ENCODE measurements at places on chromosomes 6 and 20.

DNA sequence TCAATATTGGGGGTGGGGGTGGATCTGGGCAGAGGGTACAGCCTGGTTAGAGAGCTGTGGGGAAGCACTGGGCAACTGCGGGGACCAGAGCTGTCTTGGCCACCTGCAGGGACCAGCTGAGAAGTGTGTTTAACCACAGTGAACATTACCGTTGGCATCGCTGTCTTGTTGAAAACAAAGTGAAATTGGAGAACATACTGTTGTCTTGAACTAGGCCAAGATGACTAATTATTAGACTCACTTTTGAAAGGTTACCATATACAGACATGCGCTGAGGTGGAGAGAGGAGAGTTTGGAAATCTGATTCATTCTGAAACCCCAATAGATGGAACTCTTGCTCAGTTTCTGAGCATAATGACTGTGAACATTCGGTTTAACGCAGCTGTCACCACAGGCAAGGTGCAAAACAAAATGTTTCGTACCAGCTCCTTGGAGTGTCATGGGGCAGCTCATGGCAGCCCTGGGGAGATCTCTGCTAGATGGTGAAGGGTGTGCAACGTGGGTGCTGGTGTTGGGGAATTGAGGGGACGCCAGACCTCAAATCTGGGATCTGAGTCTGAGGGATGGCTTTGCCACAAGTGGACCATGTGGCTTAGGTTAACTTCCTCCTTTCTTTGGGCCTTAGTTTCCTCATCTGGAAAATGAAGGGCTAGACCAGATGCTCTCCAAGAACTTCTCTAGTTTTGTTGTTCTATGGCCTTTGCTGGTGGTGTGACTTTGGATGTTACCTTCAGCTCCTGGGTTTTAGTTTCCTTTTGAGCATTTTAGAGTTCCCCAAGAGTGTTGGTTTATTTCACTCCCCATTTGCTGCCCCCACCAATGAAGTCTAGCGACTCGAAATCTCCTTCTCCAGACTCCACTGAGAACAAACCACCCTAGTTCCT lies 24.6 kb upstream of the GTSF1L start:
- no peak for DNase-seq

- DNase-seq = no peak
Measured at GRCh38 chr6:91539456-91539855, 952.6 kb upstream of the MAP3K7 start.

GRCh38 chr6:123810948-123811347 lies 7.3 kb downstream of the NKAIN2 start:
- no peak for DNase-seq

- no peak for DNase-seq
Measured at GRCh38 chr6:152018876-152019275, 211.4 kb downstream of the ESR1 start.

- no peak for DNase-seq
Measured at GRCh38 chr20:52572687-52573086, 381.1 kb upstream of the ZFP64 start.

DNA sequence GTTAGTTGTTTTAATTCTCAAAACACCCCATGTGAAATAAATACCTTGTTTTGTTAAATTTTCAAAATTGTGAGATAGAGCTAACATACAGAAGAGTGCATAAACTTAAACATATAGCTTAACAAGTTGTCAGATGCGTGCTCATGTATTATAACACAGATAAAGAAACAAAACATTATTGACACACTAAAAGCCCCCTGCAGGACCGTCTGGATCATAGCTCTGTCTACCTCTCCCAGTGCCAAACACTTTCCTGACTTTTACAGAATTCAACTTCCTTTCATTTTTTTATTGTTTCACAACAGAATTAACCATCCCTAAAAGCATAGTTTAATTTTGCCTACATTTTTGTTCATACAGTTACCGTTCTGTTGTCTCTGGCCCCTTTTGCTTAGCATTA lies 17.8 kb upstream of the FRK start:
- DNase-seq = no peak

- no peak for DNase-seq
Measured at GRCh38 chr6:134589512-134589911, 271.6 kb upstream of the SGK1 start.

DNA sequence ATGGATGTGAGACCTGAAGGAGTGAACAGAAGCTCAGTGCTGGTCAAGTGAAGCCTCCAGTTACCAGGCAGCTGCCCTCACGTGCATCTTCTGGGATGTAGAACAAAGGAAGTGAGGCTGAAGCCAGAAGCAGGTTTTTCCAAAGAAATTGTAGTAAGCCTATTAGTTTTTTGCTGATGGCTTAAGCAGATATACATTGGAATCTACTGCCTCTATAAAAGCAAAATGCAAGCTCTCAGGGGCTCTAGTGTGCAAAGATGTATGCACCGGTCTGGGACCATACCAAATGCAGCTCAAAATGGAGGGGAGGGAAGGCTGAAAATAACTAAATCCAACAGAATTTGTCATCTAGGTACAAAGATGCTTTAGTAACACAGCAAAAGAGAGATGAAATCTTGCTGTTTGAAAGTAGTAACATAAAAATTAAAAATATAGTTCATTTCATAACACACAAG lies 77.0 kb downstream of the DTNBP1 start:
- DNase-seq = no peak

- DNase-seq = peak; percentile 42
Measured at GRCh38 chr6:87029711-87030314, 65.1 kb downstream of the CGA start.

DNA sequence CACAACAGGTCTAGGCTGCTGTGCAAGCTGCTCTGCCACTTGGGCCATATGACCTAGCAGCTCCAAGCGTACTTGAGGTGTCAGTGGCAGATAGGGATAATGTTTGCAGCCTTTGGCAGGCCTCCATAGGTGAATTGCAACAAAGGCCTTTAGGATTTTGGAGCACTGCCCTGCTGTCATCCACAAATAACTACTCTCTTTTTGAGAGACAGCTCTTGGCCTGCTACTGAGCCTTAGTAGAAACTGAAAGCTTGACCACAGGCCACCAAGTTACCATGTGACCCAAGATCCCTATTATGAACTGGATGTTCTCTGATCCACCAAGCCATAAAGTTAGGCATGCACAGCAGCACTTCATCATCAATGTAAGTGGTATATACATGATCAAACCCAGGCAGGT lies 29.9 kb downstream of the FBXO30 start:
- no peak for DNase-seq

DNA sequence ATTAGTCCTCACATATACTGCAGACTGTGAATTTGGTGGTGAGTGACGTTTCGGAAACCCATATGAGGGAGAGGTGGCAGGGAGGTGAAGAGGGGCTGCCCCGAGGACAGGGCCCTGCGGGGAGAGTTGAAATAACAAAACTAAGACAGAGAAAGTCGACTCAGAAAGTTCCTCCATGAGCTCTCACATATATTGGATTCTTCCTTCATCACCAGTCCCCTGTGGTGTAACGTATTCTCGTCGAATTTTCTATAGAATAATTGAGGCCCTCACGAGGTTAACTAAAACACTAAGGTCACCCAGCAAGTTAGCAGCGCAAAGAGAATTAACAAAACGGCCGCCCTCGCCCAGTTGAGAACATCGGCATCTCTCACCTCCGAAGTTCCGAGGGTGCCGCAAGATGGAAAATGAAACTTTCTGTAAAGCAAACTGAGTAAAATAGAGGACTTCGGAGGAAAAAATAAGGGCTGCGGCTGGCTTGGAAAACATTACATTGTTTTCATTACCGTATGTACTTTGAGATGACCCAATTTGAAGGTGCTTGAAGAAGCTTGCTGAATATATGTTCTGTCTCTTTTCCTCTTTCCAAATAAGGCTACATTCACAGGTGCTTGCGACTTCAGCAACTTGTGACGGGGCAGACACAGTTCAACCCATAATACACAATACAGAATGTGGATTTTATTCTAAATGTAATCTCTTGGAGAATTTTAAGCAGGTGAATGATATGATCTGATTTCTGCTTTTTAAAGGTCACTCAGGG lies 490.9 kb upstream of the JARID2 start:
- no peak for DNase-seq

DNA sequence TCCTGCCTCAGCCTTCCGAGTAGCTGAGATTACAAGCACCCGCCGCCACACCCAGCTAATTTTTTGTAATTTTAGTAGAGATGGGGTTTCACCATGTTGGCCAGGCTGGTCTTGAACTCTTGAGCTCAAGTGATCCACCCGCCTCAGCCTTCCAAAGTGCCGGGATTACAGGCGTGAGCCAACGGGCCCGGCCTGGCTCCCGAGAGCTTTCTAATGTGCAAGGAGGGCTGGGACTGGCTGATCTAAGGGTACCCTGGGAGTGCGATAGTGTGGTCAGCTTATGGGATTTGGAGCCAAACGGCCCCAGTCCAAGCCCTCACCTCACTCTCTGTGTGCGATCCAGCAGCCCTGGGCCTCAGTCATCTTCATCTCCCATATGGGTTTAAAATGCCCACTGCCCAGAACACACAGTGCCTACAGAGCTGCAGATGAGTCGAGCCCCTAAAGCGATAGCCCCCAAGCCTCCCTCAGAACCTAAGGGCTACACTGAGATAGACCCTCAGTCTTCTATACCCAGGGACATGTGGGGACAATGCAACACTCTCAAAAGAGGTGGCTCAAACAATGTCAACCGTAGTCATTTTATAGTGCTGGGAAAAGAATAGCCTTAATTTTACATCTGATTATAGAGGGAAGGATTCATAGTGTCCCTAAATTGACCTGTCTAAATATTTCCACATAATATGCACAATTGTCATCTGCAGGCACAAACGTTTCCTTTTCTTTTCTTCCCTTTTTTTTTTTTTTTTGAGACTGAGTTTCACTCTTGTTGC lies 50.1 kb downstream of the SSR1 start:
- DNase-seq = no peak

- no peak for DNase-seq
Measured at GRCh38 chr6:118528129-118528528, 20.0 kb upstream of the PLN start.

- no peak for DNase-seq
Measured at GRCh38 chr6:901696-902460, 208.9 kb upstream of the EXOC2 start.

GRCh38 chr6:110530671-110531070 lies 54.3 kb upstream of the SLC22A16 start:
- DNase-seq = no peak

GRCh38 chr6:84242265-84242664 lies 14.8 kb upstream of the CEP162 start:
- DNase-seq = no peak

- peak; percentile 97 for DNase-seq
Measured at GRCh38 chr6:30781743-30782424, 37.5 kb upstream of the IER3 start.

GRCh38 chr6:69279805-69280204 lies 517.0 kb downstream of the LMBRD1 start:
- no peak for DNase-seq

GRCh38 chr6:165668951-165669350 lies 5.9 kb upstream of the PDE10A start:
- no peak for DNase-seq

DNA sequence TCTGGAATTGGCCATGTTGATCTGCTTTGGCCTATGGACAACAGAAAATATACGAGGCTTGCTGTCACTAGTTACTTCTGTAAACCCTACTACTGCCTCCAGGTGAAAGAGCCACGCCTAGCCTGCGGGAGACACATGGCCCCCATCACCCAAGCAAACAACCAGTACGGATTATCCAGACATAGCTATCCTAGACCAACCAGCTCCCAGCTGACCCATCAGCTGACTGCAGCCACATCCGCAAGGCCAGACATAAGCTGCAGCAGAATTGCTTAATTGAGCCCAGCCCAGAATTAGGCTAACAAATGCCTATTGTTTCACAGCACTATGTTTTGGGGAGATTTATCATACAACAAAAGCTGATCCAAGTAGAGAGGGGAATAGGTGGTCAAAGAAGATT lies 13.5 kb downstream of the REV3L start:
- DNase-seq = peak; percentile 40

DNA sequence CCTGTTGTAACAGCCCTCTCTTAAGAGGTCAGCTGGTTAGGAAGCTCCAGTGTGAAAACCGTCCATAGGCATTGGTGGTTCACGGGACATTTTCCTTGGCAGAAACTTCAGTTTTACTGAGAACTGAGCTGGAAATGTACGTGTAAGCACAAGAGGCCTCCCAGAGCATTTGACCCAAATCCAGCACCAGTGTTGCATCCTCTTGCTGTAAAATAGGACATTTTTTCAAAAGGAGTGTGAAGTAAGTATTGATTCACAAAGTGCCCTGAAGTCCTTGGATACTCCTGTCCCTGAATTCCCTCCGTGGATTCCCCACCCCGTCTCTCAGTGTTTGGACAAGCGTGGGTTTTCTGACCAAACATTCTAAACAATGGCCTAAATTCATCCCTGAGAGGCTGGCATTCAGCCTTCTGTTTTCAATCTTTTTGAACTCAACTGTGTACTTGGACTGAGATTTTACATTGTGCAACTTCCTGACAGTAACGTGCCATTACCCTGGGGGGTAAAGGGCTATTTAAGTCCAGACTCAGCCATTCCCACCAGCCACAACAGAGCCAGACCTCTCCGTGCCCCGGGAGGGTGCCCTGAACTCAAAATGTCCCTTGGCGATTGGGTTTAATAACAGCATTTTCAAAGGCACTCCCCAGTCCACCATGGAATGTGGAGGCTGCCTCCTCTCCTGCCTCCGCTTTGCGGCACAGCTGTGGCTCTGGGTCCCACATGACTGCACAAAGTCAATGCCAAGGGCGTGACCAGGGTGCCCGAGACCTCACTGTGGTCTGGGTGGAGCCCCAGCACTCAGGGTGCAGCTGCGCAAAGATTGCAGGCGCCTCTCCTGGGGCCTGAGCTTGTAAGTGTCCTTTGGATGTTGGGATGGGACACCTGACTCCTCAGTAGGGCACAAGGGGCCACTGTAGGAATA lies 92.7 kb upstream of the AFDN start:
- no peak for DNase-seq

- peak; percentile 71 for DNase-seq
Measured at GRCh38 chr6:28673787-28674671, 148.3 kb downstream of the GPX5 start.

DNA sequence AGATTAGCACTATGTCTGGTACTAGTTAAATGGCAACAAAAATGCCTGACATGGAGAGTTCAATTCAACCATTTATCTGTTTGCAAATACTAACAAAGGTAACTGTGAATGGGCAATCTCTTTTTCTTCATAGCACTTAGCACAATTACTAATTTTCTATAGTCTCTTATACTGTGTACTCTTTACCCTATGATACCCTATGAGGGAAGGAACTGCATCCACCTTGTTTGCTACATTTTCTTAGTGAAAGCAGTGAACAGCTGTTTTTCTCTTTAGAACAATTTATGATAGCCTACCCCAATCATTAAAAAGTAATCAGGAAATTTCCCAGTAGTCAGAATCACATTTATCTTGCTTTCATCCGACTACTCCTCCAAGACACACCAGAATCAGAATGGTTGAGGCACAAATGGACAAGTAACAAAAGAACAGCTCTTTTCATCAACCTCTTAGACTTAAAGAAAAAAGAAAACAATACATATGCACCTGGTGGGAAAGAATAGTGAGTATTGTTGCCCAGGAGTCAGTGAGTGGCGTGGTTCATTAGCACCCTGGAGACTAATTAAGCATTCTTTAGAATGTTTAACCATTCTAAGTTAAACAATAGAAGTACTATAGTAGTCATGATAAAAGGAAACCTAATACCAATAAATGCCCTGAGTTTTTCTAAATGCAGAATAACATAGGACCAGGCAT lies 16.7 kb downstream of the ZNF292 start:
- no peak for DNase-seq
